ENCODE measurements at places on chromosomes 1 and 21.

GRCh38 chr1:3660704-3661103, 8.4 kb downstream of the TP73 start:
- no peak for DNase-seq

- no peak for DNase-seq
Observed at GRCh38 chr1:199447906-199448305, 579.6 kb upstream of the NR5A2 start.

DNA sequence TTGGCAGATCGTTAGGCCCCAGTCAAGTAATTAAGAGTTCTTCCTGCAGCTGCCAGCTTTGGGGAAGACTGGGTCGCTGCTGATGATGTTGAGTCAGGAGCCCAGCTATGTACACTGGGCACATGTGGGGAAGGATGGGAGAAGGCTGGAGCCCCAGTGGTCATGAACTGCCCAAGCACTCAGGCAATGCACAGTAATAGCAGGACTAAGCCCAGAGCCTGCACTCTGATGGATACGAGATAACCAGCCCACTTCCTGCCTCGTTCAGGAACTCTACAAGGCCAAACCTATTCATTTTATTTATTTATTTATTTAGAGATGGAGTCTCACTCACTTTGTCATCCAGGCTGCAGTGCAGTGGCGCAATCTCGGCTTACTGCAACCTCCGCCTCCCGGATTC, 81.1 kb upstream of the BTG3 start:
- no peak for DNase-seq

- no peak for DNase-seq
Observed at GRCh38 chr1:207156095-207156494, 52.1 kb downstream of the C4BPA start.

- DNase-seq = no peak
Observed at GRCh38 chr1:162905174-162906158, 44.5 kb upstream of the CCDC190 start.

DNA sequence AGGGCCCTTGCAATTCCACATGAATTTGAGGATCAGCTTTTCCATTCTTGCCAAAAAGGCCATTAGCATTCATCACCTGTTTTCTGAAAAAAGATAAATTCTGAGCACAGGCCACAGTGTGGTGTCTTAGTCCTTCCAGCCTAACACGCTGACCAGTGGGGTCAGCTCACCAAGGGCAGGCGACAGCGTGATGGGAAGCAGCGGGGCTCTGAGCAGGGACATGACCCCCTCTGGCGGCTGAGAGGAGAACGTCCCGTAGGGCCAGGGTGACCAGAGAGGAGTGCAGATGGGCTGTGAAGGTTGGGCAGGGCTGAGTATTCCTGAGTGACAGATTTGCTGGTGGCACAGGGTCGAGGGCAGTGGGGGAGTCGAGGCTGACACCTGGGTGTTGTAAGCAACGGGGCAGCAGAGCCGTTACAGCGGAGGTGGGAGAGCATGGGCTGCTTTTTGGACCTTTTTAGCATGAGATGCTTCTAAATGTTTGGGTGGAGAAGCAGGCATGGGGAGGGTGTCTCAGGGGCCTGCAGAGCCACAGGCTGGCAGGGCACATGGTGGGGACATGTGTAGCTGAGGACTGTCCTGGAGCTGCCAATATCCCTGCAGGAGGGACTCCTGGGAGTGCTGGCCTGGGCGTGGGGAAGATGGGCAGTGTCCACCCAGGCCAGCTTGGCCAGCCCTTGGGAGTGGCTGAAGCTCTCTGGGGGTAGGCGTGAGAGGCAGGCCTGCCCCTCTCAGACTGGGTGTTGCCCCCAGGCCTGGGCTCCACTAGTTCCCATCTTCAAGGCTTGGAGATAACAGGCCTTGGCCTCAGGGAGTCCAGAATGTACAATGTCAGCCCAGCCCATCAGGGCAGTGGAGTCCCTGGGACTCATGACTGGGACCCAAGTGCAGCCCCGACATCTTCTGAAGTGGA, 8.6 kb upstream of the CALML6 start:
- peak; percentile 77 for DNase-seq

- no peak for DNase-seq
Observed at GRCh38 chr21:16620786-16621320, 891.1 kb downstream of the USP25 start.

DNA sequence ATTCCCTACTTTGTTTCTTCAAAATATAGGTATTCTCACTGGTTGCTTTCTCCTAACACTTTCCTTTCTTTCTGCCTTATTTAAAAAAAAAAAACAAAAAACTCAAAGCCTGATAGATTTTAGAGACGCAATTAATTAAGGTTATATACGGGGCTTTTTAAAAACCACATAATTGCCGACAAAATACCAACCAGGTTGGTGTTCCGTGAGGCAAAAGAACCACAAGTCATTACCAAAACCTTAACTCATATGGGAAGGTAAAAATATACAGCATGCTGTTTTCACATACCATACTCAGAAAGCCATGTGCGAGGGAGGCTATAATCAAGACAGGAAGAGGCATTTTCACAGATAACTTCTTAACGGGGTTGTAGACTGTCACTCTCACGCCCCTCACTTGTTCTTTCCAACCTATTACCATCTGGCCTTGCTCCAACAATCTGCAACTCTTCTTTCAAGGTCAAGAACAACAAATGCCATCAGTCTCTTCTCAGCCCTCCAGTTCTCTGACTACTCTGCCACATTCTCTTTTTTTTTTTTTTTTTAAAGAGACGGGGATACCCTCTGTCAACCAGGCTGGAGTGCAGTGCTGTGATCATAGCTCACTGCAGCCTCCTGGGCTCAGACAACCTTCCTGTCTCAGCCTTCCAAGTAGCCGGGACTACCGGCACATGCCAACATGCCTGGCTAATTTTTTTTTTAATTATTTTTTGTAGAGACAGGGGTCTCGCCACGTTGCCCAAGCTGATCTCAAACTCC, 102.6 kb downstream of the APP start:
- DNase-seq = no peak

GRCh38 chr1:230744382-230744781, 2.8 kb upstream of the CAPN9 start:
- no peak for DNase-seq

DNA sequence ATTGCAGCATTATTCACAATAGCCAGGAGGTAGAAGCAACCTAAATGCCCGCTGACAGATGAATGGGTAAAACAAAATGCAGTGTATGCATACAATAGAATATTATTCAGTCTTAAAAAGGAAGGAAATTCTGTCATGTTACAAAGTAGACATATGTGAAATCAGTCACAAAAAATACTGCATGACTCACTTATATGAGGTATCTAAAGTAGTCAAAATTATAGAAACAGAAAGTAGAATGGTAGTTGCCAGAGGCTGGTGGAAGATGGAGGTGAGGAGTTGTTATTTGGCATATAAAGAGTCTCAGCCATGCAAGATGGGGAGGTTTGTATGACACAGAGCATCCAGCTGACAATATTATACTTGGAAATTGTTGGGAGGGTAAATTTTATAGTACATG, 43.0 kb upstream of the EGLN1 start:
- DNase-seq = no peak

DNA sequence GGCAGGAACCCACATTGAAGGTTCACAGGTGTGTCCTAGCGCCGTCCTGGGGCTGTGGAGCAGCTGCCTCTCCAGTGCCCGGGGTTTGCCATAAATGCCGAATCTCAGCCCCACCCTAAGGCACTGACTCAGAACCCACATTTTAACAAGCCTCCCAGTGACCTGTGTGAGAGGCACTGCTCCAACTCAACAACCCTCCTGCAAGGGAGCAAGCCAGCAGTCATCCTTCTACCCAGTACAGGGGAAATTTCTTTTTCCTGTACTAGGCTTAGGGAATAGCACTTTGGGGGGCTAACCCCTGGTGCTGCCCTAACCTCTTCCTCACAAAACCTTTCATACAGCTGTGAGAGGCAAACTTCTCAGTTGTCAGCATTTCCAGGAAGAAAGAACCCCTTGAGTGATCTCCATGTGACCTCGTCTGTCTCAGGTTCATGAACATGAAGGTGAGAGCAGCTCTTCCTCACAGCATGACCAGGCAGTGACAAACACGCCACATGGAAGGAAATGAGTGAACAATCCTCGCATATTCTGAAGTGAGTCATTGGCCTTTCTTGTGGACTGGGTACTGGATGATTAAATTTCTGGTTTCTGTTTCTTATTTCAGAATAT, 11.4 kb upstream of the BCAR3 start:
- peak; percentile 10 for DNase-seq

GRCh38 chr21:29217818-29218291, 80.9 kb upstream of the BACH1 start:
- peak; percentile 24 for DNase-seq

DNA sequence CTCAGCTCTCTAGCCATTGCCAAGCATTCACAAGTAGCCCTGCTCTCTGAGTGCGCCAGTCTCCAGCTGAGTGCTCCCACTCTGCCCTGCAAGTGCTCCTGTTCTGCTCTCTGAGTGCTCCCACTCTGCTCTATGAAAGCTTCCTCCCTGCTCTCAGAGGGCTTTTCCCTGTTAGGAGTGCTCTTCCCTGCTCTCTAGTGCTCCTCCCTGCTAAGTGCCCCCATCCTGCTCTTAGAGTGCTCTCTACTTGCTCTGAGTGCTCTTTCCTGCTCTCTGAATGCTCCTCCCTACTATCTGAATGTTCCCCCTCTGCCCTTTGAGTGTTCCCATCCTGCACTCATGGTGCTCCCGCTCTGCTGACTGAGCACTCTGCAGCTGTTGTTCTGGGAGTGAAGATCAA, 555.4 kb downstream of the NPHP4 start:
- no peak for DNase-seq

GRCh38 chr1:184010788-184011187, 26.7 kb downstream of the COLGALT2 start:
- no peak for DNase-seq

GRCh38 chr21:20515446-20515845, 482.8 kb upstream of the NCAM2 start:
- DNase-seq = no peak

- DNase-seq = no peak
Observed at GRCh38 chr21:39126486-39126806, 56.8 kb downstream of the PSMG1 start.

- DNase-seq = peak; percentile 69
Observed at GRCh38 chr21:44911384-44912157, 9.1 kb downstream of the ITGB2 start.

GRCh38 chr1:232029315-232029714, 402.7 kb downstream of the DISC1 start:
- no peak for DNase-seq

GRCh38 chr1:180926164-180926981, 13.7 kb downstream of the KIAA1614 start:
- no peak for DNase-seq
